GM13977 (cell line): ENCODE measurements at places on chromosomes 2 and 18.
A peak's percentile ranks its signal among the peaks of the same experiment; 100 is the strongest.

DNA sequence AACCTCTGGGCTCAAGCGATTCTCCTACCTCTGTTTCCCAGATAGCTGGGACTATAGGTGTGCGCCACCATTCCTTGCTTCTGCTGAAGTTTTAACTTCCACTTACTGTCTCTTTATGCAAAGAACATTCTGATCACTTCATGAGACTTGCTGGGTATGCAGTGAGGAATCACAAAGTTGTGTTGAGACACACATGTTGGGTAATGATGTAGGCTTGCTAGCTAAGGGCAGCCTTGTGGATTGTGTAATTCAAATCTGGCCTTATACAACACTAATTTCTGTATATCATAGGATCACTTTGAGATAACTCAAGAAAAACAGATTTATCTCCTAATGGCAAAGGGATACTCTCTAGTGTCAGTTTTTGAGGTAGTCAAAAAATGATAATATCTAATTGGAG lies 24.2 kb downstream of the XRCC5 start:
- no peak for DNase-seq

DNA sequence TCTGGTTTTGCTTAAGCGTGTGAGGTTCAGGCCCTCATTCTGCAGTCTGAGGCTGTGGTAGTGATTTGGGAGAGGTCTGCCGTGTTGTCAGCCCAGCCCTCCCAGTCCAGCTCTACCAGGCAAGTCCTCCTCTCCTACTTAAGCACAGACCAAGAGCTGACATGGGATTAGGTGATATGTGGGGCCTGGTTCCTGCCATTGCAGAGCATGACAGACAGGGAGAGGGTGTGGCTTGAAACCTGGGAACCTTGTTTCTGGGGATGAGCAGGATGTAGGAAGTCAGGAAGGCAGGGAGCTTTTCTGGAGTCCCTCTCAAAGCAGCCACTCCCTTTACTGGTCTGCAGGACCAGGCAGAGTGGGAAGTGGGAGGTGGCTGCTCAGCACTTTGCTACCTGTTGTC lies 38.6 kb downstream of the PTPRM start:
- no peak for DNase-seq

DNA sequence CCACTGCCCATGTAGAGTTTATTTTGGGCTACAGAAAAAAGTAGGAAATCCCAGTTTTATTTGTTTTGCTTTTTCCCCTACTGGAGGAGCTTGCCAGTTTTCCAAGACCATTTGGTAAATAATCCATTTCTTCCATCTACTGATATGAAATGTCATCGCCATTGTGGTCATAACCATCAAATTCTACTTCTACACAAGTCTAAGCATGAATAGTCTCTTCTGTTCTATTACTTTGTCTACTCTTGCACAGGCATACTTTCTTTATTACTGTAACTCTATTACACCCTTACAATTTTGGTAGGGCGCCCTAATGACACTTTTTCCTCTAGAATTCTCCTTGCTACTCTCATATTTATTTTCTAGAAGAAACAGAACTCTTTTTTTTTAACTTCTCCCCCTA lies 120.7 kb downstream of the ATAD2B start:
- no peak for DNase-seq

GRCh38 chr2:216721141-216721540 lies 25.8 kb upstream of the IGFBP5 start:
- no peak for DNase-seq

DNA sequence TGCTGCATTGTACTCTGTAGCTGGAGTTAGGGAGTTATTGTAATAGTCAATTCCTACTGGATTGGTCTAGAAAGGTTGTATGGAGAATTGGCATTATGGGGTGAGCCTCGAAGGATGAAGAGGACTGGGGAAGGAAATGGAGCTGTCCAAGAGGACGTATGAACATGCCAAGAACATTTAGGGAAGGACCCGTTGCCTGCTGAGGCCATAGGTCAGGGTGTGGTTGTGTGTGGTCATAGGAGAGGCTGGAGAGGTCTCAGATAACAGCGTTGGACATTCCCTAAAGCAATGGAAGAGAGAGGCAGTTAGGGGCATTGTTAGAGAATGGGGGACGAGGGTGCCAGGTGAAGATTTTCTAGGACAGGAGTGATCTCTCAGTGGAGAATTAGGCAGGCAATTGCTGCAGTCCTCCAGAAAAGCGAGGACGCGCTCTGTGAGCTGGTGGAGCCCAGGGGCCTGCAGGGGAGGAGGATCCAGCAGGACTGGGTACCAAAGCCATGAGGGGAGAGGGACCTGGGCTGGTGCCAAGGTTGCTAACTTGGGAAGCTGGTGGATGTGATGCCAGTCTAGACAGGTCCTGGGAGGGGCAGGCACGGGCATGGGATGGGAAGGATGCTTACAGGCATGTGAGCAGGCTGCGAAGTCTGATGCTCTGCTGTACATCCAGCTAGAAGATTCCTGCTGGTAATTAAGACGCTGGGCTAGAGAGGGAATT lies 9.4 kb upstream of the PSD4 start:
- no peak for DNase-seq

DNA sequence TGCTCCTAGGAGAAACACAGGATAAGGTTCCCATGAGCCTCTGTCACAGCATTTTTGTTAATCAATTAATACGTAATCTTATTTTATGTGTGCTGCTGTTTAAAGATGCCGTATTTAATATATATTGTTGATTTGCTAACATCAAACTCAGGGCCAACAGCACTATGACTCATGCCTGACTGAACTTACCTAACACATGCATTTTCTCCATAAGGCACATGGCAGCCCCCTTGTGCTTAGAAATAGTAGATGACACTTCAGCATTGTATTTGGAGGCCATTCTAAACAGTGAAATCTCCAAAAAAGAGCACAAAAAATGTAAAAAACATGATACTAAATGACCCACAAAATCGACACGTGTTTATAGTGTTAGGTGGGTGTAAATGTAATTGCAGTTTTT lies 314.8 kb downstream of the MYCN start:
- DNase-seq, result no peak

DNA sequence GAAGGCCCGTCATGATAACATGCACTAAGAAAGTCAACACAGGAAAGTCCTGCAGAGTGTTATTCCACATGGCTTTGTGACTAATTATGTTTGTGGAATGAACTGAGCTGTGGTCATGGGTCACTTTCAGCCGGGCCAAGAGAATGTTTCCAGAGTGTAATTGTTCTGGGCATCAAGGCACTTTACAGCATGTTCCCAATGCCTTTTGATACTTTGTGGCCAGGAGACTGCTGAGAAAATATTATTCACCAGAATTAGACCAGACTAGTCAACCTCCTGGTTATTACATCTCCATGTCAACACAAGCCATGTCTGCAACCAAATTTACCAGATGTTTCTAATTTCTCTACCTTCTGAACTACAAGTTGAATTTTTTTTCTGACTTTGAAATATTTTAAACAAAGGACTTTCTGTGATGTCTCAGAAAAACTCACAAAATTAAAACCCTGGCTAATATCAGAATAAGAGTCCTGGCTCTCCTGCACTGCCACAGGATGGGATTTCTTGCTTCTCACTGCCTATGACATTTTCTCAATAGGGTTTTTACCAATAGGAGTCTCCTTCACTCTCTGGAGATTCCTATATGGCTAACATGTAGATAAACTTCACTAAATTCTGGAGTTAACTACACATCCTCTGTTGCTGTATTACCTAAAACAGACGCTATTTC lies 90.6 kb upstream of the WDR75 start:
- no peak for DNase-seq

DNA sequence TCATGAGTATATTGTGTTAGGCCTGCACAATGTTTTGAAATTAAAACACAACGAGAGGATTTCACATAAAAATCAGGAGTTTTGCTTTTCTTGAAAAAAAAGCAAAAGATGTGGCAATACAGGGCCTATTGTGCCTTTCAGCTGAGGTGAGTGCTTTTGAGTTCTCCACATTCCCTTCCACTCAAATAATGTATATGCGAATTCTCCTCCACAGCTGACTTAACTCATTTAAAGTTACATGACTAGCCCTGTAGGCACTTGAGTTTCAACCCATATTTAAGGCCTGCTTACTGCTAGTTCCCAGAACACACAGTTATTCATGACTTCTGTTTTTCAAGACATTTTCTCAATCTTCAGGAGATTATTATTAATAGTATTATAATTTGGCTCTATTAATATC lies 353.1 kb downstream of the NUP35 start:
- DNase-seq, result no peak

- DNase-seq, result peak; percentile 69
Measured at GRCh38 chr2:60806988-60807681, 51.1 kb downstream of the PAPOLG start.

DNA sequence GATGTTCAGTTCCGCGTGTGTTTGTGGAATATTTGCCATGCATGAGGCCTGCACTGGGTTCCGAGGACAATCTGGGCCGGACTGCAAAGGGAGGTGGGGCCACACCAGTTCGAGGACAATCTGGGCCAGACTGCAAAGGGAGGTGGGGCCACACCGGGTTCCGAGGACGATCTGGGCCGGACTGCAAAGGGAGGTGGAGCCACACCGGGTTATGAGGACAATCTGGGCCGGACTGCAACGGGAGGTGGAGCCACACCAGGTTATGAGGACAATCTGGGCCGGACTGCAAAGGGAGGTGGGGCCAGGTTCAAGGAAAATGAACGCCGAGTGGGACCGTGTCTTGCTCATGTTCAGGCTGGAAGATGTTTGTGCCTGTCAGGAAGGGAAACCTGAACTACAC lies 97.8 kb upstream of the HDAC4 start:
- DNase-seq, result no peak

DNA sequence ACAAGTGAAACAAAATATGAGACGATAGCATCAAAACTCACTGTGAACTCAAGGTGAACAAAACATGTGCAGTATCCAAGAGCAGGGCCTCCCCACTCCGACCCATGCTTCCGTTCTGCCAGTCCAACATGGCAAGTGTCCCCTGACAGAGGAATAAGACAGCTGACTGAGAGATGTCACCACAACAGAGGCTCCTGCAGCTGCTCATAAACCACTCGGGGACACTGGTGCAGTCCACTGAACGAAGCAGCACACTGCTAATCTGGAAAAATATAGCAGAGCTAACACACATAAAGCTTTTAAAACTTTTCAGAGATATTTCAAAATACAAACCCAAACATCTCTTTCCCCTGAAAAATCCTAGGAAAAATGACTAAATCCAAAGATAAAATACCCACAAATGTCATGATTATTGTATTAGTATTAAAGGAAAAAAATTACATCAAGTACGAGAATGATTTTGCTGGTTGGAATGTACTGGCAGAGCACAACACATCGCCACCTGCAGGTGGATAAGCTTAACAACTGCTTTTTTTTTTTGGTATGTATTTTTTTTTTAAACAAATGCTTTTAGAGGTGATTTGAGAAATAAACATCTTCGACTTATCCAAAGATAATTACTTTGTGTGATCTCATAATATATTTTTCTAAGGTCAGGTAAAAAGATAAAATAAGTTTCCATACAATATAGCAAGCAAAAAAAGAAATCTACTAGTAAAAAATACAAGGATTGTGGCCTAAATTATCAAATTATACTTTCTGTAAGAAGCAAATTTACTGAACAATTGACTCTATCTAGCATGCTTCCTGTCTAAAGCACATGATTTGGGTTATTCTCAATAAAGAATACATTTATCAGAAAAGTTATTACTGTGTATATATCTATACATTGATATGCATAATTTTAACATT lies 18.6 kb downstream of the THADA start:
- DNase-seq, result peak; percentile 22

- no peak for DNase-seq
Measured at GRCh38 chr2:26279886-26280285, 35.1 kb downstream of the HADHB start.
